Airway epithelial cell (primary cell): ENCODE measurements at places on chromosomes 5 and 9. TPM values are rescaled to one million over a fixed set of nuclear protein-coding genes. Genes with fewer than 3 reads are reported as not detected.

The FOXD4L5 gene
- not detected in 2 replicates for total RNA-seq

The SPATA31A3 gene
- not detected in 2 replicates for total RNA-seq

The RLN2 gene
- 0.56 and 1.3 TPM in 2 replicates for total RNA-seq

The TNIP1 gene
- 112 and 114 TPM in 2 replicates for total RNA-seq

The UBE2QL1 gene
- not detected in 2 replicates for total RNA-seq

The LCN1 gene
- total RNA-seq, result not detected in 2 replicates

The SMIM33 gene
- not detected in 2 replicates for total RNA-seq

The MAP1B gene
- total RNA-seq, result 2.2 and 9.7 TPM in 2 replicates

The CYLC2 gene
- total RNA-seq, result not detected in 2 replicates

The CNTNAP3 gene
- 5.8 and 8.3 TPM in 2 replicates for total RNA-seq

The SPINK7 gene
- 4.2 and 14.1 TPM in 2 replicates for total RNA-seq

The SPAG8 gene
- total RNA-seq, result not detected in 2 replicates
